ENCODE measurements at places on chromosomes 16 and 17.
A peak's percentile ranks its signal among the peaks of the same experiment; 100 is the strongest.

DNA sequence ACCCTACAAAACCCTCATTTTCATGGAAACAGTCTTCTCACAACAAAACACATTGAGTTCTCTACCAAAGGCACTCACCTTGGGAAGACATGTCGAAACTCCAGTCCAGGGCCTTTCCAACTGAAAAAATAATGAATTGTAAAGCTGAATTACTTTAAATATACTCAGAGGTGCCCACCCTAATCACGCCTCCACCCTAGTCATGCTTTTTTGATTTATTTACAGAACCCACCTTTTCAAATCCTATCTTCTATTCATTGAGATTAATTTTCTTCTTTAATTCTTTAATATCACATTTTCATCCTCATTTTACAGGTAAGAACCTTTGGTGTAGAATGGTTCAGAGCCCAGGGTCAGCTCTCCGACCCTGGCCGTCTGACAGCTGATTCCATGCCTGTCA is at the start of gene CPHXL2:
CPHXL2 (minus strand) TSS at position 101 of the 400 bp plus-strand sequence; CDS start at position 91, 10 bp downstream.
- no peak for DNase-seq

GRCh38 chr16:89700649-89701424 is 668 bp downstream of the SPATA2L start:
- DNase-seq, result peak; percentile 60

GRCh38 chr17:17417718-17418181 is 59.0 kb upstream of the MED9 start:
- no peak for DNase-seq

DNA sequence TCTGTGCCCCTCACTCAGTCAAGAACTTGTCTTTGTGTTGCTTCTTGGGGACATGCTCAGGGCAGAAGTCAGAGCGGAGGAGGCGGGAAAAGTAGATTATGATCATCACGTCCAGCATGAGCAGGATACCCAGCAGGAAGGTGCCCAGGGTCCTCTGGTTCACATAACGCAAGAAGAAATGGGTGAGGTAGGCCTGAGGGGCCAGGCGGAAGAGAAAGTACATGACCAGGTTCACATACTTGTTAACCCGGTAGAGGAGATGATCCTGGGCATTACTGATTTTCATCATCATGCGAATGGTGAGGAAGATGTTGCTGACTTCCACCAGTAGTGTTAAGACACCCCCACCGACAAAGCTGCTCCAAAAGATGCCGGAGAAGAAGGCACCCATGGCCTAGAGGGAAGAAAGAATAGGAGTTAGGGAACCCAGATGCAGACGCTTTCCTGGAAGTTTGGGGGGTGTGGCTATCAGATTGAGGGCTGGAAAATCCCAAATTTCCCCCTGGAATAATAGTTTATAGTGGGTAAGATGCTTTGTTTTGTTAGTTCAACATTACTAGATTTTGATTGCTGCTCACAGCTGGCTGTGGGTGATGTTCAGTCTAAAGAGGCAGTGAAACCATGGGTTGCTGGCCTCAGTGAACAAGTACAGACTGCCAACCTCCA is 1.4 kb downstream of the TLCD1 start:
- DNase-seq, result no peak

- no peak for DNase-seq
Measured at GRCh38 chr17:75159196-75160031, 5.1 kb upstream of the JPT1 start.

Measured in iPS-NIHi11 (cell line).